ENCODE measurements at places on chromosomes 4 and X.

GRCh38 chr4:151067316-151067970 lies 32.0 kb upstream of the RPS3A start:
- DNase-seq, result no peak

DNA sequence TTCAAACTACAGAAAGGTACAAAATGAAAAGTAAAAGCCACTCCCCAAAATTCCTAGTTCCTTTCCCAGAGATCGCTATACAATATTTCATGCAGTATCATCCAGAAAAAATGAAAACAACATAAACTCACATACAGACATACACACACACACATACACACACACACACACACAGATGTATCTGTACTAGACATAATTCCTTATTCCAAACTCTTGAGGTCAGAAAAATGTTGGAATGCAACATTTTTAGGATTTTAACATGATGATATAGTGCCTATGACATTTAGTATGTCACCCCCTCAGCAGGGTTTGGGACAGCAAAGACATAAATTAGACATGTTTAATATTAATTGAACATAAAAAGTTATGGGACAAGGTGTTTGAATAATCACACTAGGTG lies 73.4 kb upstream of the LHFPL1 start:
- no peak for DNase-seq

DNA sequence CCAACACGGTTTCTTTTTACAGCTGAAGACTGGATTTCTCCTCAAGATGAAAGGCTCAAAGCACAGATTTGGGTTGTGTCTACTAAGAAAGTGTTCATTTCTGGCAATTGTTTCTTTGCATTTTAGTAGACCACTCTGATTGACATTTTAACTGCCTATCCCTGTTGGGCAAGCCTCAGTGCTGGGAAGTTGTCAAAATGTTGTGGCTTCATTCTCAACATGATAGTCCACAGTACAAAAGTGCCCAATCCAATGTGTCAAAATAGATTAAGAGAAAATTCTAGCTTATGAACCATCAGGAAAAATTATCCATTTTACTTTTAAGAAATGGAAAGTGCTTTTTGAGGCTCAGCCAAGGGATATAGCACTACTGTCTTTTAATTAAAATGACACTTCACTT lies 323.9 kb upstream of the PRPS2 start:
- no peak for DNase-seq

- DNase-seq, result no peak
Measured at GRCh38 chrX:23662853-23663252, 4.4 kb upstream of the PRDX4 start.

DNA sequence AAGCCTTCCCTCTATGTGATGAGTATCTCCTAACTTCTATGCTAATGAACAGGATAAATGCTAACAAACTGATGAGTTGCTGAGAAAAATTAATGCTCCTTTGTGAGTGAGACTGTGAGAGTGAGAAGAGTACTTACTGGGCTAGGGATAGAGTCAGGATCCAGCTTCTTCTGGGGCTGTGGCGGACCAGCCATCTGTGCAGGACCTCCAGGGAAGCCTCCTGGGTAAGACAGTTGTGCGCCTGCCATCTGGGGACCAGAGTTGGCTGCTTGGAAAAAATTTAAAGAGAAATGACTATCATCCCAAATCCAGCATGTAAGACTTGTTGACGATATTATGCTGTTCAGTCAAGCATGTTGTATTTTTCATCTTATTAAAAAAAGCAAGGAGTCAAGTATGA lies 21.0 kb downstream of the SEC24D start:
- no peak for DNase-seq

DNA sequence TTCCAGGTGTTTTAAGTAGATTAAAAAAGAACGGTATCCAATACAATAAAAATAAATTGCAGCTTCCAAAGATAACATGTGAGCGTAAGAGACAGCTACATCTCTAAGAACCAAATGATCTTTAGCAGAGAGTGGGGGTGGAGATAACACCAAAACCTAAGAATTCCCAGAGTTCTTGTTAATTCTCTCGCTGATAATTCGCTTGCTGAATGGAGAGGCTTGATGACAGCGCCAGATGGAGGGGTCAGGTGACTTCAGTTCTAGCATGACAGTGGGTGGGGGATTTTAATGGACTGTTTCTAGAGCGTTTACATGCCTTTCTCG lies 2.3 kb downstream of the CLCN4 start:
- no peak for DNase-seq

DNA sequence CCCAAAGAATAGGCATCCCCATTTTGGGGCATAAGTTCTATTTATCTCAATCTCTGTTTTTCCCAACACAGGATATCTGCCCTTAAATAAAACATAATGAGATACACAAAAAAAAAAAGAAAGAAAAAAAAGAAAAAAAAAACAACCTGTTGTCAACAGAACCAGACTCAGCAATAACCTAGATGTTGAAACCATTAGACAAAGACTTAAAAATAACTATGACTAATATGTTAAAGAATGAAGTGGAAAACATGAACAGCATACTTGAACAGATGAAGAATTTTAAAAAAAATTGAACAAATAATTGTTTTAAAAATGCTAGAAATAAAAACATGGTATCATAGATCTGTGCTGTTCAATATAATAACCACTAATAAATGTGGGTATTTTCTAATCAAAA lies 93.4 kb upstream of the RXFP1 start:
- no peak for DNase-seq

DNA sequence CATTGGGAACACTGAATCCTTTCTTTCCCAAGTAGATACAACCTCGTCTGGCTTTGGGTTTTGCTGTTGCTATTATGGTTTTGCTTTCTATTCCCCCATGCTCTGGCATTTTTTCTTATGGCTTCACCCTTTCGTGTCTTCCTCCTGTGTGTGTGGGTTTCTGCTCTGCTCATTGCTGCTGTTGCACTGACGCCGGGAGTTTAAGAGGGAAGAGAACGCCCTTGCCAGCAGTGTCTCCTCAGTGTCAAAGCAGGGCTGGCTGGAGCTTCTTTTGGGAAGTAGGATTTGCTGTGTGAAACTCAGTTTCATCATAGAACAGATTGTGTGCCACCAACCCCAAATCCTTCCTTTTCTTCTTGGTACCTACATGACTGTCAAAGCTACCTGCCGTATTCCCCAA lies 63.7 kb downstream of the CLDN22 start:
- no peak for DNase-seq

GRCh38 chr4:168408620-168409019 lies 71.7 kb downstream of the DDX60L start:
- peak; percentile 49 for DNase-seq

DNA sequence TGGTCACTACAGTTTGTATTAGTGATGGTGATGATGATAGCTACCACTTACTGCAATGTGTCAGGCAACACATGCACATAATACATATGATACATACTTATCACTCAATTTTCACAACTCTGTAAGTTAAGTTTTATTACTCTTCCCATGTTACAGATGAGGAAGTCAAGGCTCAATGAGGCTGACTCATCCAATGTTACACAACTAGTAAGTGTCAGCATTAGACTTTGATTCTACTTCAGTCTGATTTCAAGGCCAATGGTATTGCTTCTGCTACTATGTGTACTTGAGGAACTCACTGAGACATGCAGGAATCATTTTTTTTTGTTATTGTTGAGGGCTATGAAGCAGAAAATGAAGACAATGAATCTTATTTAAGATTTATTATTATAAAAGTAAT lies 96.4 kb upstream of the TRPC5OS start:
- no peak for DNase-seq

DNA sequence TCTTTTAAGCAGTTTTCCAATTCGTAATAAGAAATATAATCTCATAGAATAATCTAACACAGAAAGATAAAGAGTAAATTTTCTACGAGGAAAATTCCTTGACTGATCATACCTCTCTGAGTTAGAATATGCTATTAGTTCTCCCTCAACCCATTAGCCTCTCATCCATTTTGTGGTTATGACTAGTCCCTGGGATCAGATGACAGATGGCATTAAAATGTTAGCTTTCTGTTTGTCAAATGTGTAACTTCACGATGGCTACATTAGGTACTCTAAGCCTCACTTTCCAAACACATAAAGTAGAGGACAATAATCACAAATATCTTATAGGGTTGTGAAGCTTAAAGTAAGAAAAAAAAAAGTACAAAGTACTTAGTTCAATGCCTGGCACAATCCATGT lies 112.2 kb downstream of the ZAR1 start:
- DNase-seq, result no peak

DNA sequence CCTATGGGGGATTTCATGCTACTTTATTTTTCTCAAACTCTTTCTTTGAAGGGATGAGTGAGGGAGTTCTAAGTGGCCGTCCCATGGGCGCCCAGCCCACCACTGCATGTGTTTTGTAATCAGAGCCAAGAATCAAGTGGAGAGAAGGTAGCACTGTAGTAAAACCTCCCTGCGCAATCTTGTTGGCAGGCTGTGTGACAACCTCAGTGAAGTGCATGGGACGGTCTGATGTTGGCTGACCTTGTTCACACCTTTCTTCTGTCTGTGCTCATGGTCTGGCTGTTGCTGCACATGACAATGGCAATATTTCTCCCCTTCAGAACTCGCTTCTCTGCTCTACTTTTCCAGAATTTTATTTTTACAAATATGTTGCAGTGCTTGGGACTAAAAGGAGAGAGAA lies 71.2 kb upstream of the SHISA3 start:
- DNase-seq, result no peak

DNA sequence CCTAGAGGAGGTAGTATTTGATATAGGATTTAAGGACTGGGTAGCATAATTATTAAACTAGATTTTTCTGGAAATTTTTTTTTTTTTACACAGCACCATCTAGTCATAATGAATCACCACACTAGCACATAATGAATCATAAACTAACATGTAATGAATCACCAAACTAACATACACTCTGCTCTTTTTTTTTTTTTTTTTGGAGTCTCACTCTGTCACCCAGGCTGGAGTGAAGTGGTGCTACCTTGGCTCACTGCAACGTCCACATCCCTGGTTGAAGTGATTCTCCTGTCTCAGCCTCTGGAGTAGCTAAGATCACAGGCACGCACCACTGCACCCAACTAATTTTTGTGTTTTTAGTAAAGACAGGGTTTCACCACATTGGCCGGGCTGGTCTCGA lies 92.5 kb downstream of the FAM13A start:
- DNase-seq, result no peak

DNA sequence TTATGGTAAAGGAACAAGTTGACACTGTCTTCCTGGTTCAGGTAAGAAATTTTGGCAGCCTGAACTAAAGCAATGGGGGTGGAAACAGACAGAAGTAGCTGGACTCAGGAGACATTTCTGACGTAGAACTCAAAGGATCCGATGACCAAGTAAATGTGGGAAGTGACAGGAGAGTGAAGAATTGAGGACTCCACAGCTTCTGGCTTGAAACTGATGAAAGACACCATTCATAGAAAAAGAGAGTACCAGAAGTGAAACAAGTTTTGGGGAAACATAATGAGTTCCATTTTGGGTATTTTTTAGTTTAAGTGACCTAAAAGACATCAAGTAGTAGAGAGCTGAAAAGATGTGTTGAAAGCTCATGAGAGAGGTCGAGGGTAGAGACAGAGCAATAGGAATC lies 5.7 kb downstream of the FAM120C start:
- DNase-seq, result no peak

DNA sequence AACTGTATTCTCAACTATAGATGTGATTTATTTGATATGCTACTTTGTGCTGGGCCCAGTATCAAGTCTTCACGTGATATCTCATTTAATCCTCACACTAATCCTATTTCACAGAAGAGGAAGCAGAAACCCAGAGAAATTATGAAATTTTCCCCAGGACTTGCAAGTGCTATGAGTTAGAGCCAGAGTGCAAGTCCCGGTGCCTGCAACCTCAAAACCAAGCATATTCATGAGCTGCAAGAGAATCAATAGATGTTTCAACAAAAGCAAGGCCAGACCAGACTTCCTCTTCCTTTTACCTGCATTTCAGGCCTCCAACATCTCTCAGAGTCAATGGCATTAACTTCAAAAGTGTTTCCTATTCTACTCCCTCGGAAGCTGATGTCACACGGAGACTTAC lies 92.2 kb upstream of the GATB start:
- no peak for DNase-seq

DNA sequence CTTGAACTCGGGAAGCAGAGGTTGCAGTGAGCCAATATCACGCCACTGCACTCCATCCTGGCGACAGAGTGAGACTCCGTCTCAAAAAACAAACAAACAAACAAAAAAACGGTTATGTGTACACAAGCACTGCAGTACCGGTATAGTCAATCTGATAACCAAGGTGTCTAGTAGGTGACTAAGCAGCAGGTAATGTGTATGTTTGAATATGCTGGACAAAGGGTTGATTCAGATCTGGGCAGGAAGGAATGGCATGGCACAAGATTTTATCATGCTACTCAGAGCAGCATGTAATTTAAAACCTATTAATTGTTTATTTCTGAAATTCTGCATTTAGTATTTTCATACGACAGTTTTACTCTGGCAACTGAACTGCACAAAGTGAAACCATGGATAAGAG lies 41.7 kb downstream of the MAGEC1 start:
- DNase-seq, result no peak

DNA sequence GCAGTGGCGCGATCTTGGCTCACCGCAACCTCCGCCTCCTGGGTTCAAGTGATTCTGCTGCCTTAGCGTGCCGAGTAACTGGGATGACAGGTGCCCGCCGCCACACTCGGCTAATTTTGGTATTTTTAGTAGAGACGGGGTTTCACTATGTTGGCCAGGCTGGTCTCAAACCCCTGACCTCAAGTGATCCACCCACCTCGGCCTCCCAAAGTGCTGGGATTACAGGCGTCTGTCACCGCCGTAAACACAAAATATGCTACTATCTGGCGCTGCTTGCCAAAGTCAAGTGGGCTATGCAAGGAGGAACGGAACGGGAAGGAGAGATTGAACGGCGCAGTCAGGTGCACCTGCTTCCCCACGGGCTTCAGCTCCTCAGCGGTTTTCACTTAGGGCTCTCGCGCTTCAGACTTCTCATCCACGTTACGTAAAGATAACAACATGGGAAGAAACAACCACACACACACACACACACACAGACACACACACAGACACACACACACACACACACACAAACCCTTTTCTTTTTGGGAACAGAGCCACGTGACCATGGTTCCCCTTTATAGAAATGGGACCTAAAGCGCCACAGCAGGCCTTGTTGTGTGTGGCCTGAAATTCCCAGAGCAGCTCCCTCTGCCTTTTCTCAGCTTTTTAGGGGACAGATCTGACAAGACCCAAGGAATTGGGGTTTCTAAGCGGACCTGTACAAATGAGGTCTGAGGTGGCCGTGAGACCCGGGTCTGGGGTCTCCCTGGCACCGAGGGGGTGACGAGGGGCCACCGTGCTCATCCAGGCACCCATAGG lies 1.5 kb downstream of the P2RY8 start:
- DNase-seq, result no peak

Measured in left colon (tissue), 2 donors.